Pons (tissue), 1 donor: ENCODE measurements at places on chromosomes 11 and 22.
A peak's percentile ranks its signal among the peaks of the same experiment; 100 is the strongest.

- no peak for DNase-seq
Measured at GRCh38 chr22:50640857-50641647, 13.1 kb upstream of the ARSA start.

- no peak for DNase-seq
Measured at GRCh38 chr11:27291954-27292636, 70.9 kb downstream of the CCDC34 start.

GRCh38 chr11:13207665-13208594 is 69.7 kb upstream of the BMAL1 start:
- DNase-seq = peak; percentile 15

- no peak for DNase-seq
Measured at GRCh38 chr22:47626428-47627390, 864.3 kb downstream of the TBC1D22A start.

DNA sequence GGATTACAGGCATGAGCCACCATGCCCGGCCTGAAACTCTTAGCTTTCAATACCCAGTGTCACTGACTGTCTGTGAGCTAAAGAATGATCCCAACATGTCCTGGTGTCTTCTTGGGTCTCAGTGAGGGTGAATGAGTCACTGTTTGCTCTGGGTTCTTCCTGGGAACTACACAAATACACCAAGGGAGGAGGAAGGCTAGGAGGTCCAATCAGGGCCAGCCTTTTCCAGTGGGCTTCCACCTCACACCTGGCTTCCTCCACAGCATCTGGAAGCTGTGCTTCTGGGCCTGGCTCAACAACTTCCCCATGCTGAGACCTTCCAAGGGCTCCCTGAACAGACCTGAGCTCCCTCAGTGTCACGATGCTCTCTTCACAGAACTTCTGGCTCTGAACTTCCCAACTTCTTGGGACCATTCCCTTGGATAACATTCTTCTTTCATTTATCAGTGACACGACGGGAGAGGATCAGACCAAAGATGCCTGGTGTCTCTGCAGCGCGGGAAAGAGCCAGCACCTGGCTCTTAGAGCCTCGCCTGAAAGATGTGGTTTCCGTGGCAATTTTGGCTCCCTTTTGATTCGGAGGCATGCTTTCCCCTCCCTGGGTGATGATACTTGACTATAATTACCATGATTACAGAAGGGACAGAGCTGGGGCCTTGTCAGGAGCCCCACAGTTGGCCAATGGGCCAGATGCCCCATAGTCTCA is 22.3 kb upstream of the CHRM4 start:
- no peak for DNase-seq

GRCh38 chr22:28398981-28399380 is 280.7 kb downstream of the TTC28 start:
- DNase-seq = no peak

GRCh38 chr11:132024587-132025295 is 654.3 kb downstream of the NTM start:
- no peak for DNase-seq

DNA sequence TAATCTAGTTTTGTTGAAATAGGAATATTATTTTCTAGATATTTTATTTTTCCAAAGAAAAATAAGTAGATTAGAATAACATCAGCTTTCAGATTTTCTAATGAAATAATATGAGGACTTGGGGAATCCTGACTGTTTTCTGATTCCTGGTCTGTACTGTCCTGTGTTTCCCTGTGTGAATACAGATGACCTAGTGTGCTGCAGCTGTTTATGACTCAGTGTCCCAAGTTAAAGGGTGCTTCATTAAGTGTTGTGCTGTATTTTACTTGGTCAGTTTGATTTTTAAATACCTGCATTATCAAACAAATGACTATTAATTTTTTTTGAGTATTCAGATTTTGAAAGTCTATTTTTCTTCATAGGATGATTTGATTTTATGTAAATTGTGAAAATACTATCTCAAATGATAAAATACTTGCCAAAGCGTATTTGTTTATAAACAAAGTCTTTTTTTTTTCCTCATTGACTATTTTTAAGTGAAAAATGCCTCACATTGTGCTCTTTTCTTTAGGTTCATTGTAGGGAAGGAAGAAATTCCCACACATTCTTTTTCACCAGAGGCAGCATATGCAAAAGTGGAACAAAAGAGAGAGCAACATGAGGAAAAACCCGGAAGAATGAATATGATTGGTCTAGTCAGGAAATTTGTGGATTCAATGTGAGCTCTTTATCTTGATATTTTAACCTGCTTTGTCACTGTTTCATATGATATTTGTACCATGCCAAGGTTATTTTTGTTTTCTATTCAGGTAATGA is 264.2 kb downstream of the TMEM135 start:
- DNase-seq = peak; percentile 38

GRCh38 chr11:36447514-36447913 is 62.6 kb downstream of the TRAF6 start:
- no peak for DNase-seq

DNA sequence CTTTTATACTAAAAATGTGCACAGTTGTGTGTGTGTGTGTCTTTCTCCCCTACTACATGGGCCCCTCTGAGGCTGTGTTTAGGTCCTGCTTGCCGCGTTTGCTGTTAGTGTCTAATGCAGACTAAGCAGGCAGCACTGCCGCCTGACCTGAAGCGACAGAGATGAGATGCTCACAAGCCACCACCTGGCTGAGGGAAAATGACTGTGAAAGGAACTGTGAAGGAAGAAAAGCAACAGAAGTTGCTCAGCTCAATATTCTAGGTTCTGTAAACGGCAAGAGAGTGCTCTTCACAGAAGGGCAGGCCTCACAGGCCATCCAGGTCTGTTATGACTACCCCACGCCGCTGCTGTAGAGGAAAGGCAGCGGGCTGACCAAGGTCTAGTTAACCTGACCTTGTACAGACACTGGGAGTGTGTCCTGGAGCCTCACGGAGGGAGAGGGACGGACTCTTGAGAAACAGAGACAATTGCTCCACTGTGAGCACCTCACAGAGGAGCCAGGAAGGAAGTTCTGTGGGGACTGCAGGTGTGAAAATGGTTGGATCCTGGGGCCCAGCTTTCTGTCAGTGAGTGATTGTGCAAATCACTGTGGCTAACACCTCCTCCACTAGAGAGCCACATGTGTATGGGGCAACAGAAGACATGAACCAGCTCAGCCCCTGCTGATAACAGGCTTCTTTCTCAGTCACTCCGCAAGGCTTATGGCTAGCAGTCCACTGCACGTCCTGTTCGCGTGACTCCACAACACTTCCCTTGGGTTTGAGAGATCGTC is 31.3 kb upstream of the YPEL1 start:
- no peak for DNase-seq

- DNase-seq = peak; percentile 94
Measured at GRCh38 chr11:117096201-117096991, 1.8 kb downstream of the SIK3 start.

- no peak for DNase-seq
Measured at GRCh38 chr11:106914409-106914808, 103.9 kb downstream of the GUCY1A2 start.

- no peak for DNase-seq
Measured at GRCh38 chr11:46367244-46367915, 14.1 kb upstream of the MDK start.

DNA sequence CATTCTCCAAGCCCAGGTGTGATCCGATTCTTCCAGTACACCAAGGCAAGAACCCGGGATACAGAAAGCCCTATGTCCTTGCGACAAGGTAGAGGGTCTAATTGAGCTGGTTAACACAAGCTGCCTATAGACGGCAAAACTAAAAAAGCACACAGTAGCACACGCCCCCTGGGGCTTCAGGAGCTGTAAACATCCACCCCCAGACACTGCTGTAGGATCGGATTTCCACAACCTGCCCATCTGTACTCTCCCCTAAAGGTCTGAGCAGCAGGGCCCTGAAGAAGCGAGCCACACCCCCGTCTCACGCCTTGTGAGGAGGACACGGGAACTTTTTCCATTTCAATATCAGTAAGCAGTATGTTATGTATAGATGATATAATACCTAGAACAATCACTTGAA is 624.7 kb downstream of the BUD13 start:
- no peak for DNase-seq

DNA sequence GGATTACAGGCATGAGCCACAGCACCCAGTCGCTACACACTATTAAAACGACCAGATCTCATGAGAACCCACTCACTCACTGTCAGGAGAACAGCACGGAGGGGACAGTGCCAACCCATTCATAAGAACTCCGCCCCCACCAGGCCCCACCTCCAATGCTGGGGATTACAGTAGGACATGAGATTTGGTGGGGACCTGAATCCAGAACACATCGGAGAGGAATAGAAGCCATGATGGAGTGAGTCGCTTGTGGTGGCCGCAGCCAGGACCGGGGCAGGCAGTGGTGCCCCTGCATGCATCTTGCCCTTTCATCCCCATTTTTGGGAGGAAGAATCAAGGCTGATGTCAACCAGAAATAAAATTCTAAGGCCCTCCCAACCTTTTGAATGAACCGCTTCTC is 8.7 kb downstream of the NADSYN1 start:
- DNase-seq = no peak

GRCh38 chr22:47121791-47122190 is 359.3 kb downstream of the TBC1D22A start:
- DNase-seq = no peak

DNA sequence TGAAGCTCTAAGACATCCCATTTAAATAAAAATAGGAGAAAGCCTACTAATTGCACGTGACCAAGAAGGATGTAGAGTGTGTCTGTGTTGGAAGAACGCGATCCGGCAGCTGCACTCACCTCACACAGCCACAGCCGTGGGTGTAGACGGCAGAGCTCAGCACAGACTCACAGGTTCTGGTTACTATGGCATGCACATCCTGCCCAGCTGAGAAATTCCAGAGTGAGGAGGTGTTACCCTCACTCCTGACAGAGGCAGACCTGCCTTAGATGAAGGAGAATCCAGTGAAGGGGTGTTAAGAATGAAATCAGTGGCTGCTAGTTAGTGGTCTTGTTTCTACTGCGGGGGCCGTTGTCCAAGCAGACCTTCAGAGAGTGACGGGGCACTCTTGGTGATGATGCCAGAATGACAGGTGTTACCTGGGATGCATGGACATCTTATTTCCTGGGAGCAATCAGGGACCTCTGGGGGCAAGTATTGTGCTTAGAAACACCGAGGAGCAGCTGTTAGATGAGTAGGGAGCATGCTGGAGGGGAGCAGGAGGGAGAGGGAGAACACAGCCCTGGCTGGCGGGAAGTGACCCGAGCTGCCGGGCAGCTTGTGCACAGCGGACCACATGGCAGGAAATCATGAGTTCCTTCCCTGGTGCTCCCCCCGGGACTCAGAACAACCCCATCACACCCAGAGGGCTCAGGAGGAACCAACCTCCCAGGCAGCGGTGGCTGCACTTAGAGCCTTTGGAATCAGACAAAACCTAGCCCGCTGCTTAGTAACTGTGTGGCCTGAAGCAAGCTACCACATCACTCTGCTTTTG is 12.3 kb downstream of the KCNJ5 start:
- peak; percentile 62 for DNase-seq

DNA sequence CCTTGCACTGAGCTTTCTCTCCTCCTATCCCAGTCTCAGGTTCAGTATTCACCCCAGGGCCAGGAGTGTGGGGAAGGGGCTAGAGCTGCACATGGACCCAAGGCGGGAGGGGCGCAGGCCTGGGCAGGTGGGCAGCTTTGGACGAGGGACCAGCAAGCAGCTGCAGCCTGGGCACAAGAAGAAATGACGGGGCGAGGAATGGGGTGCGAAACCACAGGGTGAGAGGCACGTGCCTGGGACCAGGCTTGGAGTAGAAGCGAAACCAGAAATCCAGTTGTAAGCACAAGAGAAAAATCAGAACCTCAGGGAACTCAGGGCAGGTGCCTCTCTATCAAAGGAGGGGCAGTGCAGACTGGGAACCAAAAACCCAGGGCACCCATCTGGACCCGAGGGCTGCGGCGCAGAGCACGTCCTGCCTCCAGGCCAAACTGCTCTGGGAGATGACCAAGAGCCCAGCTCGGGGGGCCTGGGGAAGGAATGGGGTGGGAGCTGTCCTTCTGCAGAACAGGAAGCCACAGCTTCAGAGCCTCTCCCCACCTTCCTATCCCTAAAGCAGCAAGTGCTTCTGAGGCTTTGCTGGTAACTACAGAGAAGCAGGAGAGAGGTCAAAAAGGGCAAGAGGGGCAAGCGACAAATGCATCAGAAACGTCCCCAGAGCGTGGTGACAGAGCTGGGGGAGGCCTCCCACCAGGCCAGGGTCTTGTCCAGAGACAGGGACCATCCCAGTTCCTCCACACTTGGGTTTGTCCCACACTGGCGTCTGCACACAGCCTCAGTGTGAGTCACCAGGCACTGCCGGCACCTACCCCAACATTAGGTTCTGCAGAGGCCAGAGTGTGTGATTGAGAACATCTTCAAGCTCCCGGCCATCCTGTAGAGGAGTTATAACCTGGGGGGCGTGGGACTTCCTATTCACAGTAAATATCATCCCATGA is 18.3 kb upstream of the TMPRSS4 start:
- no peak for DNase-seq

DNA sequence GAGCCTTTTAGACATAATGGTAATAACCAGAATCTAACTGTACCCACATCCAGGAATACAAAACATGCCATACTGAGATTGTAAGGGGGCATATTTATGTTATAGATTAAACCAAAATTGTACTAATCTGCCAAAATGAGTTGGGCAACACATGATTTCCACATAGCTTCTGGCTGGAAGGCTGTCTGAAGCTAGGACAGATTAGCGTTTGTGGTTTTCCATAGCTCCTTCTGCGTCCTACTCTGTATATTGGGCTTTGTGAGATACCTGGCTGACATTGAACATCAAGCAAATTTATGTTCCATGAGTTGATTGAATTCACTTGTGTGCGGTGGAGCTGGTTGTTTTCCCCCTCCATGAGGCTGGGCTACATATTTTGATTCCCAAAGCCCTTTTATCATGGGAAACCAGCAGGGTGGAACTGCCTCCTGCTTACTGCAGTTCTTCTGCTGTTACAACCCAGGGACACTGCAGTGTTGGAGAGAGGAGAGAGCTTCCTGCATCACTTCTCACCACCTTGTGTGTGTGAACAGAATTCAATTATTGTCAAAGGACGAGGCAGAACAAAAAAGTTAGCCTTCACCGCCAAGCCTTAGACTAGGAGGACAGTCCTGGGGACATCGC is 114.9 kb downstream of the C11orf91 start:
- no peak for DNase-seq

DNA sequence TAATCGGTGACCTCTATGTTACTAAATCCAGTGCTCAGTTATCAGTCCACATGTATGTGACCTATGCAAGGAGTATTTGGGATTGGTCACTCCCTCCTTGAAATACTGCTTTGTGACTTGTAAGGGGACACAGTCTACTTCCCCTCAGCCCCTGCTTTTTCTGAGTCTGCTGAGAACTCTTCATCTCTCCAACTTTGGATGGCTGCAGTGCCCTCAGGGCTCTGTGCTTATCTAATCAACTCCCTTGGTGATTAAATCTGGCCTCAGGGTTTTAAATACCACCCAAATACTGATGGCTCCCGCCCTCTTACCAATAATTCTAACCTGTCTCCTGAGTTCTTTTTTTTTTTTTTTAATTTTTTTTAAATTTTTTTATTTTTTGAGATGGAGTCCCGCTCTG is 40.2 kb downstream of the FAM118A start:
- no peak for DNase-seq

- no peak for DNase-seq
Measured at GRCh38 chr11:19025481-19026406, 34.8 kb downstream of the MRGPRX2 start.
